ENCODE measurements at places on chromosomes 1 and 21.
A peak's percentile ranks its signal among the peaks of the same experiment; 100 is the strongest.

DNA sequence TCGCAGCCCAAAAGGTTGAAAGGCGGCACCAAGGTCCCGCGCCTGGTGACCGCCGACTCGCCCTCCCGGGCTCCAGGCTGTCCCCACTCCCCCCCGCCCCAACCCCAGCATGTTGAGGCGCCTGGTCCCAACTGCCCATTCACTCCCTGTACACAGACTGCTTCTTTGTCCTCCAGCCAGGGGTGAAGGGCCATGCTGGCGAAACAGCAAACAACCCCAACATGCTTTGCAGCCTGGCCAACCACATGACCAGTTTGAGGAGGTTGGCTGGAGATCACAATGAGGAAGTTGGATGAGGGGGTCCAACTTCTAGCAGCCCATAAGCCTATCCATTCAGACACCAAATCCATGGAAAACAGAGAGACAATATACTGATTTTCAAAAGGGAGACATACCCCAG lies 13.5 kb downstream of the PDE9A start:
- no peak for DNase-seq

GRCh38 chr1:119771770-119772169 lies 3.1 kb upstream of the HMGCS2 start:
- no peak for DNase-seq

DNA sequence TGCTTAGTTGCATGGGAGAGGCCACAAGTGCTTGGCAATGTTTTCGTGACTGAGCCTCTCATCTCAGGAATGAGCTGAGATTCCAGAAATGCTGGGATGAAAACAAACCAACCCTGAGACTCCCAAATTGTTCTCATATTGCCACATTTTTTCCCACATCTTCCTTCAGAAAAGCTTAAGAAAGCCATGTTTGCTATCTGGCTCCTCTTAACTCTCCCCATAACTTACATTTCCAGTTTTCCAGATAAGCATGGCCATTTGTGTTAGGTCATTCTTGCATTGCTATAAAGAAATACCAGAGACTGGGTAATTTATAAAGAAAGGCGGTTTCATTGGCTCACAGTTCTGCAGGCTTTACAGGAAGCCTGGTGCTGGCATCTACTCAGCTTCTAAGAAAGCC lies 17.2 kb downstream of the DSCAM start:
- no peak for DNase-seq

DNA sequence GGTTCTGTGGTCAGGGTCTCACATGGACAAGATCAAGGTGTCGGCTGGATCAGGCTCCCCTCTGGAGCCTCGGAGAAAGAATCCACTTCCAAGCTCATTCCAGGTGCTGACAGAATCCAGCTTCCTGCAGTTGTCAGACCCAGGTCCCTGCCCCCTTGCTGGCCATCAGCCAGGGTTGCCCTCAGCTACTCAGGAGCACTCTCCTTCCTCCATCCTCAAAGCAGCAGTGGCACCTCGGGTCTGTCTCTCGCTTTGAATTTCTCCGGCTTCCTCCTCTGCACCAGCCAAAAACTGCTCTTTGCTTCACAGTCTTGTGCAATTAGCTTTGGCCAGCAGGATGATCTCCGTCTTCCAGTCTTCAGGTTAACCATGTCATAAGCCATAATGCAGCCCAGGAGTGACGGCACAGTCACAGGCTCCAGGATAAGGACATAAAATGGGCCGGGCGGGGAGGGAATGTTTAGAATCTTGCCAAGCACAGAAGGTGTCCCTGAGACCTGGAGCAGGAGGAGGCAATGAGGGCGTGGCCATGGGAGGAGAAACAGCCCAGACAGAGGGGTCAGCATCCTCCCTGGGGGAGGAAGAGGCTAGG lies 79.4 kb upstream of the SLC25A33 start:
- DNase-seq: no peak

DNA sequence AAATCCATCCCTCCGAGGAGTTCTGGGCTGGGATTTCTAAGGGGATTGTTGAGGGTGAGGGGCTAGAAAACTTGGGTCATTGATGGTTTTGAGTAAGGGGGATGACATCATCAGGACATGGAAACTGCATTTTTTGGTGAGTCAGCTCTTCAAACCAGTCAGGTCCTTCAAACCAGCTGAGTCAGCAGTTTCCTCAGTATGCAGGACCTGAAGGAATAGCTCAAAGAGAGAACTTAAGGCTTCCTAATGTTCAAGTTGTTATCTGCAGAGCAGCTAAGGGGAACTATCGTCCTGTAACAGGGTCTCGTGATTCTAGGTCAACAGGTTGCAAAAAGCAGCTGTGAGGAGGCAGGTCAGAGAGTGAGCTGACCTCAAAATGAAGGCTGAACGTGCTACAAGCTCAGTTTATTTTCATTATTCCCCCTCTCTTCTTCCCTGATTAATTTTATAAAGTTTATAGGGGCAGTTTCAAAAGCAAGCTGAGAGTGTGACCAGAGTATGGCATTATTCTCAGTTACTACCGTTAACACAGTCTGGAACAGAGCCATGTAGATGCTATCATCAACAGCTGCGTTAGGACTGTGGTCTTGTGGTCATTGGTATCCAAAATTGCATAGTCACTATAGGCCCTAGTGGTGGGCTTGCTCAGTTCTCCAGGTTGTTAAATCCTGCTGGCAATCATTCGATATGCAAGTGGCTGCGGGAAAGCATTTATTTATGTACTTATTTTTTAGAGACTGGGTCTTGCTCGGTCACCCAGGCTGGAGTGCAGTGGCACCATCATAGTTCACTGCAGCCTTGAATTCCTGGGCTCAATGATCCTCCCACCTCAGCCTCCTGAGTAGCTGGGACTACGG lies 10.7 kb upstream of the SDC3 start:
- no peak for DNase-seq

DNA sequence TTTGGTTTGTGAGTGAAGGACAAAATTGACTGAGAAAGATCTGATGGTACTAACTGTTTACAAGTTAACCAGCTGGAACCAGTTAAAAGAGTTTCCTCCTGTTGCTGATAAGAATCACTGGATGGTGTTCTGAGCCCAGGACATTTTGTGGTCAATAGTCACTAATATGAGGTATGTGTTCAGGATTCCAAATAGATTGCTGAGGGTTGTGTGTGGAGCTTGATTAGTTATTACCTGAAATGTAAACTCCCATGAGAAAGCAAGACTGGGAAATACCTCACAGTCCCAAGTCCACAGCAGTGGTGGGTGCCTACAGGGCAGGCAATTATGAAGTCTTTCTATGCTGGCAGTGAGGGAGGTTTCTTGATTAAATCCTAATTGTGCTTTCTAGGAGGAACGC lies 164.6 kb downstream of the DNM3 start:
- DNase-seq: no peak

GRCh38 chr1:167359295-167359694 lies 138.6 kb downstream of the POU2F1 start:
- DNase-seq: no peak

DNA sequence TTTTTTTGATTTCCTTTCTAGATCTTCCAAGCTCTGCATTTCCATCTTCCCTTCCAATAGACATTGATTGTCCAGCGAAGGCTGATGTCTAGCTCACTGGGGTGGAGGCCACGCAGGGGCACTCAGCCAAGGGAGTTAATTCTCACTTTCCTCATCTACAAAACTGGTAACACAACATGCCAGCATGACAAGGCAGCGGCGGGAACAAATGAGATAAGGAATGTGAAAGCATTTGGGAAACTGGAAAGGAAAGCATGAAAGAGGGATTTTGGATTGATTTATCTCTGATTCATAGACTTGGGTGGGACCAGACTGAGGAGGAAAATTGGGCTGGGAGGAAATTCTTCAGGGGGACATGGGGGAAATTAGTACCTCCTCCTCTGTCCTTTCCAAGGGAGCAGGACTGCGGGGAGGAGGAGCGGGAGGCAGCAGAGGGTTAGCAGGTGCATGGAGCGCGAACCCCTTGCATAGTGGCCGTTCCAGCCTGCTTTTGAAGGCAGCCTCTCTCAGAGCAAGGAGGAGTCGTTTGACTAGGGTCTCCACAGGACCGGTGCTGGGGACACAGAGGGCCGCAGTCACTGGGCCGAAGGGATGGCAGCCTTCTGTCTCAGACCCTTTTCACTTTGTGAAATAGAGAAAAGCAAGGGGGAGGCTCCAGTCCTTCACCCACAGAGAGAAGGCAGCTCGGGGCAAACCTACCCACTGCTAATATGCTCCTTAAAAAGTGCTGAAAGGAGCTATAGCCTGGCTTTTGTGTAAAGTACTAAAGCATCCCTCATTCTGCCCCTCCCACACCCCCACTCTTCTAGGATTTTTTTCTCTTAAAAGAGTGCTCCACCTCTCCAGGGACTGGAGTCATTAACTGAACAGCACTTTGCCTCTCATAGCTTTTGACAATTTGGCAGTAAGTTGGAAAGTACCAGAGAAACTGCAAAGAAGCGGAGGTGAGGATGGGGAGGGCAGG lies 89.2 kb downstream of the PLXNA2 start:
- no peak for DNase-seq

DNA sequence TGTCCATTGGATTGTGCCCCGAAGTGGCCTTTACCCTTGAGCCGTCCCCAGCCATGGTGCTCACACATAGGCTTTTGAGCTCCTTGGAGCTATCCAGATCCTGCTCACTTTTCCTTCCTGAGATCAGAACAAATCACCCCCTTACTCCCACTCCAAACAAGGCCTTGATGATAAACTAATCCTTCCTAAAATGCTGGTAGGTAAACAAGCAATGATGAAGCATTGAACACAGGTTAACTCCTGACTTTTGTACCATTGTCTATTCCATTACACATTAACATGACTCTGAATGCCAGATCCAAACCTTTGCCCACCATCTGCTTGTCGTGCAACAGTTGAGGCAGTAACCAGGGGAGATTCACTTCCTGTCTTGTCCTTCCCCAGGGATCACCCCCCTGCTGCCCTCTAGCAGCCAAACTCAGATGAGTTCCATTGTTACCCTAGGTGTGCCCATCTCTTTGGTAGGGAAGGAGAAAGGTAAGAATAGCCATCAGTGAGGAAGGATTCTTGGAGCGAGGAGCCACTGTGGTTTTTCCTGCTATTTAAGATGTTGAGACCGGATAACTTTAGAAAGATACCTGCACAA lies 79.5 kb upstream of the DNAJC6 start:
- no peak for DNase-seq

DNA sequence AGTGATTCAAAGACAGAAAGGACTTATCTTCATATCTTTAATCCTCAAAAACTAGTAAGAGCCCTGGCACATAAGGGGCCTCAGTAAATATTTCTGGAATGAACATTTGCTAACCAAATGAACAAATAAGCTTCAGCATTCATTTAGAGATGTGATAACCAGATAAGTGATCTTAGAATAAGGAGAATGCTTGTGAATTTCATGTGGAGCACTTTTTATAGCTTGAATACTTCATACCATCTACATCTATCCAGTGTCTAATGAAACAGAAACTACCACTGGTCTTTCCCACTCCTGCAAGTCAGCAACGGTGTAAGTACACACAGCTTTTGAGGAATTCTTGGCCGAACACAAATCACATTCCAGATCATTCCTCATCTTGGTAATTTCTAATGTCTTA lies 38.5 kb downstream of the EDEM3 start:
- peak; percentile 58 for DNase-seq

DNA sequence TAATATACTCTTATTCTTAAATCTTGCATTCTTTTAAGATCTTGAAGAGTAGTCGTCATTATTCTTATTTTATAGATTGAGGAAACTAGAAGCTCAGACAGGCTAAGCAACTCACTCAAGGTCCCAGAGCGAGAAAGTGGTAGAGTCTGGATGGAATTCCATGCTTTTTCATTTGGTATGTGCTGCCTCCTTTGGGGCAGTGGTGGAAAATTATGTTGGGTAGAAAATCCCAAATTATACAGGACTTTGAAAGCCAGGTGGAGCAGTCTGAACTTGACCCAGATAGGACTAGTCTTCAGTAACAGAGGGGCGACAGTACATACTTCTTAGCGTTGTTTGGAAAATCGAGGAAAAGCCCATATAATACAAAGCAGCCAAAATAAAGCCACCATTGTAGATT lies 205.6 kb downstream of the ATG4C start:
- no peak for DNase-seq

DNA sequence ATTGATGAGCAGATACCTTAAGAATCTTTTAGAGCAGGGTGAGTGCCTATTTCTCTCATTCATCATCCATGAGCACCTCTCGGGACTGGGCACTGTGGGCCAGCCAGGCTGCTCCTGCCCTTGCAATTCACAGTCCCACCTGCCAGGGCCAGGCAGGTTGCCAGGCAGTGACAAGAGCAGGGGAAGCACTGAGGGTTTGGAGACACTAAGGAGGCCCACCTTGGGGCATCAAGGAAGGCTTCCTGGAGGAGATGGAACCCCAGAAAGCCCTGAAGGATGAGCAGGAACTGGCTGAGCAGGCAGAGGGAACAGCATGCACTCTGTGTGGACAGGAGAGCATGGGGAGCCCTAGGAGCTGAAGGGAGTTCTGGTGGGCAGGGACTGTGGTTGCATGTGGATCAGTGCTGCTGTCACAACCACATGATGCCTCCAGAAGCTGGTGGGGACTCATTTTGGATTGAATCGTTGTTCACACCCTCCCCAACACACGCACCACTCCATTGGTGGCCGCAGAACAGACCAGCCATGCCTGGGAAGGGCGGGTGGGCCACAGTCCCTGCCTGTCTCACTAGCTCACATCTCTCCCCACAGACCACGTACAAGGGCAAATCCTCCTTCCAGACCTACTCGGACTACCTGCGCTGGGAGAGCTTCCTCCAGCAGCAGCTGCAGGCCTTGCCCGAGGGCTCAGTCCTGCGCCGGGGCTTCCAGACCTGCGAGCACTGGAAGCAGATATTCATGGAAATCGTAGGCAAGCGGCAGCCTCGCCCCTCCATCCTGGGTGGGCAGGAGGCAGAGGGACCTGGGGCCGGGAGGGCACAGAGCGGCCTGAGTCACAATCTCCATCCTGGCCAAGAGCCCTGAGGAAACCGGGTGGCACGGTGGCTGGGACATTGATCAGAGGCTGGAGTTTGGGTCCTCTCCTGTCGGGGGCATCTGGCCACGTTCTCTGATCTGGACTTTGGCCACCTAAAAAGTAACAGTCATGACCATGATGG lies 55.1 kb downstream of the DISP3 start:
- DNase-seq: no peak

DNA sequence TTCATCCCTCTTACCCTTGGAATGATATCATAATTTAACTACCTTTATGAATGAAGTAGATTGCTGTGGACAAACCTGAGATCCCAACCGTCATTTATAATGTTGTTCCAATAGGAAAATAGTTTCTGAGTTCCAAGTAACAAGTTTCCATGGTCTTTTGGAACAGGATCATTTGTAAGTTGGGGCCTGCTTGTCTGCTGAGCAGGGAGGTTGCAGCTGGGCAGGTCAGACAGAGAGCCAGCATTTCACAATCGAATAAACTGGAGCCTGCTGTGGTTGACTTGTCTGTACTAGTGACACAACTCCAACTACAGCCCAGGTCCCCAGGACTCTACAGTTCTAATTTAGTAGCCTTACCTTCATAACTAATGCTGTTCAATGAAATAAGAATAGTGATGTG lies 18.6 kb upstream of the RALGPS2 start:
- no peak for DNase-seq

- no peak for DNase-seq
Measured at GRCh38 chr1:13754510-13755103, 54.6 kb downstream of the PRDM2 start.

Data from NCI-H1048 (cell line).